SK-N-MC (cell line): ENCODE measurements at places on chromosomes 6 and 20.

- DNase-seq: no peak
Measured at GRCh38 chr20:50834599-50835005, 39.7 kb downstream of the BCAS4 start.

DNA sequence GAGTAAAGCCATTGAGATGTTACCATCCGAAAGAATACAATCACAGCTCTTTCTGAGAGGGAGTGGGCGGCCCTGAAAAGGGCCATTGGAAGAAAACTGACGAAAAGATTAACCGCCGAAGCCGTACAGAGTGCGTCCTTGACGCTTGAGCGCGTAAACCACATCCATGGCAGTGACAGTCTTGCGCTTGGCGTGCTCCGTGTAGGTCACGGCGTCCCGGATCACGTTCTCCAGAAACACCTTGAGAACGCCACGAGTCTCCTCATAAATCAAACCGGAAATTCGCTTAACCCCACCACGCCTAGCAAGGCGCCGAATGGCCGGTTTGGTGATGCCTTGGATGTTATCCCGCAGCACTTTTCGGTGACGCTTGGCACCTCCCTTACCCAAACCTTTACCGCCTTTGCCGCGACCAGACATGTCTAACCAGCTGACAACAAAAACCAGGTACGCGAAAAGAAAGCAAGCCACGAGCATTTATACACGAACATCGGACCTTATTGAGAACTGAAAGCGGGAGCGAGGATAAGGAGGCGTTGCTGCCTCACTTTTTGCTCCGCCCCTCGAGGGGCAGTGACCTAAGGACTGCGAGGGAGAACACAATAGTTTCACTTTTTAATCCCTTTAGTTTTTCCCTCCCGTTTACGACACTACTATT lies 60.3 kb upstream of the HFE start:
- peak; percentile 93 for DNase-seq

GRCh38 chr6:52306972-52307870 lies 22.7 kb upstream of the MCM3 start:
- no peak for DNase-seq

- no peak for DNase-seq
Measured at GRCh38 chr6:38004908-38005307, 185.4 kb downstream of the ZFAND3 start.

DNA sequence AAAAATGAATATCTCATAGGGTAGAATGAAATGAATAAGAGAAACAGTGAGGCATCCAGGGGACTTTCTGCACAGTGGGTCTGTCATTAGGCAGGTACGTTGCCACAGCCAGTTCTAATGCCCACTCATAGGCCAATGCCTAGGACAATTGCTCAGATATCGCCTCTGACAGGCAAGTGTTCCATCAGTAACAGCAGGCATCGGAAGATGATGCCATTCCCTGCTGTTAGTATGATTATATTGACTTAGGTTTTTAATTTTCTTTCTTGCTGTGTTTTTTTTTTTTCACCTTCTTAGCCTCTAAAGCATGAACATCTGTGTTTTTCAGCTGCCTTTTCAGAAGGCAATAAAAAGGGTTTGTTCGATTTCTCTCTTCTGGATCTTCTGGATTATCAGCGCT lies 90.7 kb downstream of the PRL start:
- DNase-seq: no peak

DNA sequence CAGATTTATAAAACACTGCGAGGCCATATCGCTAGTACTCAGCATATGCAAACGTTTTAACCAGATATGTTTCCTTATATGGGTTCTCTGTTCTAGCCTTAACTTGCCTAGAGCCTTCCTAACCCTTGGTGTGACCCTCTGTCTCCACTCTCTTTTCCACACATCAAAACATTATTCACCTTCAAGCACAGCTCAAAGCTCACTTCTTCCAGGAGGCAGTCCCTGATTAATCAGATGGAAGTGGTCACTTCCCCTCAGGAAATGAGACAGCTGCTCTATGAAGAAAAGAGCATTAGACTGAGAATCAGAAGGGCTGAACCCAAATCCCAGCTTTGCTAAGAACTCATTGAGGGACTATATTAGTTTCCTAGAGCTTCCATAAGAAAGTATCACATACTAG lies 39.8 kb upstream of the SLC17A4 start:
- DNase-seq: no peak

- DNase-seq: no peak
Measured at GRCh38 chr6:15399641-15400470, 154.0 kb downstream of the JARID2 start.

DNA sequence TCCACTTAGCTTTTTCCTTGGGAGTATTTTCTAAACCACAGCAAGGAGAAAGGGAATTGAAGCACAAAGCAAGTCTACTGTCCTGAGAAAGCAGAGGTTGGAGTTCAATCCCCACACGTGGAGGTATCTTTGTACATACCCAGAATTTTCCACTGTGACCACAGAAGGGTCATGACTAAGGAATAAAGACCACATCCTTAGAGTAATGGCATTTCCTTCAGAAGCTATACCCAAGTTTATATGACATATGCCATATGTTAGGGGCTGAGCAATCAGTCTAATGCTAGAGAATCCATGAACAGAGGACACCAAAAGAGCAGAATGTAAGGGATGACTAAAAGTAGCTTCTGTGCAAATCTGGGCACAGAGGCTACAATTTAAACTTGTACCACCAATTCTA lies 46.4 kb downstream of the ATG5 start:
- DNase-seq: no peak

- no peak for DNase-seq
Measured at GRCh38 chr6:33961691-33962090, 157.9 kb upstream of the MLN start.

DNA sequence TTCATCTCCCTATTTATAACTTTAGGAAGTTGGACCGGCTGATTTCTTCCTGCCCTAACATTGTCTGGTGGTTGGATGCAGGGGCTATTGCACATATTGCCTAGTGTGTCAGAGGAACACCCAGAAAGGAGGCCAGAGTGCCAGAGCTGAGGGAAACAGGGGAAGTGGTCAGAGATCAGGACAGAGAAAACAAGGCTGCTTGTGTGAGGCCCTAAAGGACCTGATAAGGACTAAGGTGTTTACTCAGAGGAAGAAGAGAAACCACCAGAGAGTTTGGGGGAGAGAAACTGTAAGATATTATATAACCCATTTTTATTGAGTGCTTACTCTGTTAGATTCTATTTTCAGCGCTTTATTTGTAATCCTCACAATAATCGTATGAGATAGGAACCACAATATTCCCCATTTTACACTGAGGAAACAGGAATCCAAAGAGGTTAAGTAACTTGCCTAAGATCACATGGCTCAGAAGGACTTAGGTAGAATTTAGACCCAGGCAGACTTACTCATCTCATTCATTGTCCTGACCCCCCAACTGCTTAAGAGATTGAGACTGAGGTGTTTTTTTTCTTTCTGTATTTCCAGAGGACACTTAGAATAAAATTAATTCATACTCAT lies 54.0 kb upstream of the REV3L start:
- DNase-seq: no peak

- peak; percentile 6 for DNase-seq
Measured at GRCh38 chr6:5379647-5380242, 118.4 kb downstream of the FARS2 start.

GRCh38 chr20:58852543-58853271 lies at the start of gene GNAS:
Gene GNAS (plus strand): TSS chr20:58852716.
- no peak for DNase-seq

- DNase-seq: no peak
Measured at GRCh38 chr6:11586117-11586516, 48.6 kb downstream of the TMEM170B start.

- DNase-seq: no peak
Measured at GRCh38 chr6:40256831-40257230, 322.6 kb upstream of the MOCS1 start.

GRCh38 chr6:18340781-18341551 lies 46.2 kb upstream of the RNF144B start:
- DNase-seq: no peak

DNA sequence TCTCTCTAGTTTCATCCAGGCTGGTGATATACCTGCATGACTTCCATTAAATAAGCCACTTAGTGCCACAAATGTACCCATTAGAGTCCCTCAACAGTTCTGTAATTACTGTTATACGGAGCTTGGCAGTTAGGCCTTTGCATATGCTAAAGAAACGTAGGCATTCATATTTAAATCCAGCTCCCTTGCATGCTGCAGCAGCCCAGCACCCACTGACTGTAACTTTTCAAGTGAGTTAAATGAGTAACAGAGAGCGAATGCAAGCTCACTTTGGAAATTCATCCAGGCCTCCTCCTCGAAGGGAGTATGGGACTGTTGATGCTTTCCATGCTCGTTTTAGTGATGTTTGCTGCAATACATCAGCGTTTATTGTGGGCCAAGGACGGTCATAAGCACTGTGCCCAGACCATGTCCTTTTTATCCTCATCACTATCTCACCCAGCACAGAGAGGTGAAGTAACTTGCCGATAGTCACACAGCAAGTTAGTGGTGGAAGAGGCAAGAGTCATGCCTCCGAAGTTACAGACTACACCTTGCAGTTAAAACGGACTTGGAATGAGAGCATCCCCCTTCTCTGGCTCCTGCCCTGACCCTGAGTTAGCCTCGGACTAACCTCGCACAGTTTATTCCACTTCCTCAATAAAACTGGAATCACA lies 179.4 kb upstream of the PDE10A start:
- DNase-seq: no peak

DNA sequence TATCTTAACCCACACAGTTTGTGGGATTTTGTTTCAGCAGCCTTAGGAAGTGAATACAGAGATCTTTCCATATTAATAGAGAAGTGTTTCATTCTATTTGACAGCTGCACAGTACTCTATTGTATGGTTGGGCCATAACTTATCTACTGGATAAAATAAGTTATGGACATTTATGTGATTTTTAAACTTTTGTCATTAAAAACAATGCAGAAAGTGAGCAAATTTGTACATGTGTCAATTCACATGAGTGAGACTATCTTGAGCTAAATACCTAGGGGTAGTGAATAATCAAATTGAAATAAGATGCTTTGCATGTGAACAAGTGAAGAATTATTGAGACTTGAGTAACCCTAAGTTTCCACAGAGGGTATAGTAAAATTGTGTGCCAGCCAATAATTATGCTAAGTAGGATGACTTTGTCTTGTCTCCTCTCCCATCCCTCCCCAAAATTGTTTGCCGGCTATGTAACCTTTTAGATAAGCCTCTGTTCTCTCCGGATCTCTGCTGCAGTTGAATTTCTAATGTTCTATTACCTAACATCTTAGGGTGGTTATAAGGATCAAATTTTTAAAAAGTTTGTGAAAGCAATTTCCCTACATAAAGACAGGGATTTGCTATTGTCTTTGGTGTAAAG lies 33.3 kb upstream of the TPBG start:
- no peak for DNase-seq

DNA sequence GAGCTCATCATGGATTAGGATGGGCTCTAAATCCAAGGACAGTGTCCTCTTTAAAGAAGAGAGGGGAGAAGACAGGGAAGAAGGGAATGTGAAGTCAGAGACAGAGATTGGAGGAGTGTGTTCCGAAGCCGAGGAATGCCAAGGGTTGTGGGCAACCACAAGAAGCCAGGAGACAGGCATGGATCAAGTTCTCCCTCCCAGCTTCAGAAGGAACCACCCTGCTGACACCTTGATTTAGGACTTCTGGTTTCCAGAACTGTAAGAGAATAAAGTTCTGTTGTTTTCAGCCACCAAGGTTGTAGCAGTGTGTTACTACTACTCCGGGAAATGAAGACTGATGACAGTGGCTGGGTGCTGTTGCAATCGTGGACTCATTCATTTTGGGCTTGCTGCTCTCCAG lies 120.1 kb downstream of the RPS12 start:
- DNase-seq: no peak

- no peak for DNase-seq
Measured at GRCh38 chr20:8265588-8265987, 133.5 kb downstream of the PLCB1 start.

- DNase-seq: no peak
Measured at GRCh38 chr6:40960742-40961430, 78.1 kb downstream of the UNC5CL start.

- no peak for DNase-seq
Measured at GRCh38 chr6:112879920-112880413, 532.8 kb downstream of the RFPL4B start.
